ENCODE measurements at places on chromosomes 3 and 15. TPM values are rescaled to one million over a fixed set of nuclear protein-coding genes. Genes with fewer than 3 reads are reported as not detected.
A peak's percentile ranks its signal among the peaks of the same experiment; 100 is the strongest.

DNA sequence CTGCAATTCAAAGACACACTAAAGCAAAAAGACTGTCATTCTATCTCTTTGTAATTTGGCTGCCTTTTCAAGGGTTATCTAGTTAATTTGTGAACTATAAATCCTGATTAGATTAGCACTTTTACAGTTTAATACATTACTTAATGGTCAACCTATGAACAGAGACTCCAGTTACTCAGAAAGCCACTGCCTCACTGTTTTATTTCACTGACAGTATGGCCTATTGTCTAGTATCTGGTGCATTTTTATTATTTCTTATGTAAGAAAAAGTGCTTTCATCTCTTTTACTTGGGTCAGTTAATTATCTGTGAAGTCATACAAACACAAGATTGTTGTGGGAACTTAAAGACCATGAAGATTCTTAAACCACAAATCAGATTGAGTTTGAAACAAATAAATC is 133.8 kb downstream of the ZBBX start:
- no peak for DNase-seq

- DNase-seq, result no peak
Observed at GRCh38 chr3:123700791-123701722, 116.2 kb upstream of the HACD2 start.

DNA sequence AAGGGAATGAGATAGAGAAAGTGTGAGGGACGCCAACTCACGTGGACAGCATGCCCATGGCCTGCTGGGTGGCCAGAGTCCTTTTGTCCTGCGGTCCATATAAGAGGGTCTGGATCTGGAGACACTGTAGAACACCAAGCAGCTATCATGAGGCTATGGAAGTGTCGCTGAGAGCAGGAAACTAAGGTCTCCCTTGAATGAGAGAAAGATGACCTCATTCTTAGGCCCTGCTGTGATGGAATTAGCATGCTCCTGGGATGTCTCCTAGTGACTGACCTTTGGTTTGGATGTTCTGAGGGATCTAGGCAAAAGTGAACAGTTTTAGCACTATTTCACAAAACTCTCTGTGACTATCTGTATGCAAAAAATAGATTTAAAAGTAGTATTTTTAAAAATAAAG is 34.4 kb downstream of the SYNM start:
- DNase-seq, result no peak

DNA sequence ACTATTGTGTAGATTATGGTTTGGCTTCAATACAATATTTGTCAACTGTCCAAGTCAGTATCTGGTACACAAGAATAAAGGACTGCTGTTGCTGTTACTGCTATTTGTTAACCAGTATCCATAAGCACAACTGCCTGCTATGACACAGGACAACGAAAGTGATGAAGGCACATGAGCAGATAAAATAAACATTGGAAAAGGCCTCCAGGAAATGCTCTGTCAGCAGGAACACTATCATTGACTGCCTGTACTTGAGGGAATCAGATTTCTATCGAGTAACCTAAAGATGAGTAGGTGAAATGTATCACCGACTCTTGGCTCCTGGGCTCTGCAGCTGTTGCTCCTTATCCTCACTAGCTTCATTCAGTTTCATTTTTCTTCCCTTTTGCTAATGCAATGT is 56.5 kb downstream of the FMN1 start:
- no peak for DNase-seq

- DNase-seq, result no peak
Observed at GRCh38 chr3:128532012-128532983, 39.3 kb upstream of the GATA2 start.

GRCh38 chr15:68713874-68714273 is 106.8 kb downstream of the ANP32A start:
- DNase-seq, result no peak

GRCh38 chr3:122974764-122975162 is 52.8 kb downstream of the SEMA5B start:
- DNase-seq, result peak; percentile 63

DNA sequence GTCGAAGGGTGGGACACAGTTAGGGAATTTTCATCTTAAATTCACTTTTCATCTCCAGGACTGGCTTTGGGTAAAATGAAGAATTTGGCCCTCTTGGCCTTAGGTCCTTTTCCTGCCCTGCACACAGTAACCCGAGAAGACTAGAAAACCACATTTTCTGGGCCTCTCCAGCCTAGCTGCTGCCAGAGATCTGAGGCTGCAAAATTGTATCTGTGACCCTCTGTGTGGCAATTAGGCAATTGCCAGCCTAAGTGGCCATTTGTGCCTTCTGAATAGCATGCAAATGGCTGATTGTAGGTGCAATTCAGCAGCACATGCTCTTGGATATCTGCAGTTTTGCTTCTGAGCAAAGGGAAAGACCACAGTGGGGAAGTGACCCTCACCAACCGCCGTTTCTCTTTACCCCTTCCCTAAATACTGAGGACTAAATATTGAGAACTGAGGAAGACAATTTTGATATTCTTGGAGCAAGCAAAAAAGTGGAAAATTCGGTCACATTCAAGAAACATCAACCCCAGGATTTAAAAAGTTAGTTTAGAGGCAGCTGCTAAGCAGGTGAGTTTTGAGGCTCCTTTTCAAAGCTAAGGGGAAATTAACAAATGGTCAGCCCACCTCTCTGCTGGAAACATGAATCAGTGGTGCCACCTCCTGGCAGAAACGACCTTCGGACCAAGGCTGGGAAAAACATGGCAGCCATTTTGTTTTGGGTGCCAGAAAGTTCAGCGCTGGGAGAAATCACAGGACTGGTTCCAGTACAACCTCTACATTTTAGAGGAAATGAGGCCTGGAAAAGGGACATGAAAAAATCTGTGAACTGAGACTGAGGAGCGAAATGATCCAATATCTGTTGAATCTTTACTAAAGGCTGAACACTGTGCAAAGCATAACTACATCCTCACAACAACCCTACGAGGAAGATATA is 56.6 kb upstream of the PRTG start:
- DNase-seq, result peak; percentile 45

GRCh38 chr15:78130466-78131294 is 565 bp downstream of the CIB2 start:
- no peak for DNase-seq

GRCh38 chr3:24763393-24763792 is 268.7 kb upstream of the THRB start:
- no peak for DNase-seq

GRCh38 chr3:87077355-87077754 is 86.4 kb upstream of the VGLL3 start:
- no peak for DNase-seq

DNA sequence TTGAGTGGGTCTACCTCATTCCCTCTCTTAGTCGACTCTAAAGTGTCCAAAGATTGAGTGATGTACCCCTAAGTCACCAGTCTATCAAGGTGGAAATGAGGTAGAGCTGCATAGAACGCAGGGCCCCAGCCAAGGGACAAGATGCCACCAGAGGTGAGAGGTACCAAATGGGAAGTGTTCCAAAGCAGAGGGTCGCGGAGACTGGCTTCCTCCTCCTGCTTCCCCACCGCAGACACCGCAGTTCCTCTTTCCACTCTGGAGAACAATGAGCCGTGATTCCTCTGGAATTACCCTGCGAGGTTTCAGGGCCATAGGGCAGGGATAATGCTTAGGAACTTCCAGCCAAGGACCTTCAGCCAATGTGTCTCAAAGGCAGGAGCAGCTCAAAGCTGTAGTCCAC is 55.8 kb downstream of the DAPK2 start:
- DNase-seq, result no peak

DNA sequence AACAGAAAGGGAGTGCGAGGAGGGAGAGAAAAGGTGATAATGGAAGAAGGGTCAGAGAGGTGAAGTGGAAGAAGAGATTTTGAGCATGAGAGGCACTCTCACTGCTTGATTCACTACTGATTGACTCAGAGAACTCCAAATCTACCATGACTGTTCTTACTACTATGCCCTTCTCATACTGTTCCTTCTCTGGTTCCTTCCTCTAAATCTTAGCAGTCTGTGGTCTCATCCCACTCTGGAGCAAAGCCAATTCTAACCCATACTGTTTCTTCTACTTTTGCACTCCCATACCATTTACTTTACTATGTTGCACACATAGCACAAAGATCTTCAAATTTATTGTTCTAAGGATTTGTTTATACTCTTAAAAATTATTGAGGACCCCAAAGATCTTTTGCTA is 100.8 kb downstream of the DTWD1 start:
- DNase-seq, result no peak

GRCh38 chr3:35936571-35936970 is 297.2 kb downstream of the ARPP21 start:
- DNase-seq, result peak; percentile 27

GRCh38 chr15:60407415-60407805 is 9.6 kb upstream of the ANXA2 start:
- DNase-seq, result peak; percentile 79

- no peak for DNase-seq
Observed at GRCh38 chr3:152155246-152156020, 113.3 kb upstream of the MBNL1 start.

DNA sequence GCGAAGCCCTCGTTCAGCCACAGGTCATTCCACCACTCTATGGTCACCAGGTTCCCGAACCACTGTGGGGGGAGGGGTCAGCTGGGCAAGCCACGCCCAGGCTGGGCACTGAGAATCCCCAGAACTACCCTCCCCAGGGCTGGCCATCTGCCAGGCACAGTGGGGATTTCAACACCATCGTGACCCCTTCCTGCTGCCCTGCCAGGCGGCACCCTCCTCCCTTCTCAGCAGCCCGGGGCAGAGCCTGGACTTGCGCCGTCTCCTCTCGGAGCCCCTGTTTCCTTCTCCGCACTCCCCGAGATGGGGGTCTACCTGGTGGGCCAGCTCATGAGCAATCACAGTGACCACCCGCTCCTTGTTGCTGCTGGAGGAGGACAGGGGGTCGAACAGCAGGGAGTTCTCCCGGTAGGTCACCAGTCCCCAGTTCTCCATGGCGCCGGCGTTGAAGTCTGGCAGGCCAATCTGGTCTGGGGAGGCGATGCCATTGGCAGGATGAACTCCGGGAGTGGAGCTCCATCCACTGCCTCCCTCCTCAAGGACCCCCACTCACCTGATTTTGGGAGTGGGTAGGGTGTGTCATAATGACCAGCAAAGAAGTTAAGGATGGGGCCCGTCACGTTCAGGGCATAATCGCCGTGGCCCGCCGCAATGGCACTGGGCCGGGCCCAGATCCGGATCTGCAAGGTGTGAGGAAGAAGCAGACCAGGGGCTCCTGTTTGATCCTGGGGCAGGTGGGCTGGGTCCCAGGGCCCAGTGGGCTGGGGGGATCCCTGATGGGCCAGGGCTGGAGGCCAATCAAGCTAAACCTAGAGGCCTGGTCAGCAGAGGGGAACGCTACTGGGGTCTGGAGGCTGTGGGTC is 10.5 kb downstream of the ANPEP start:
- DNase-seq, result no peak

DNA sequence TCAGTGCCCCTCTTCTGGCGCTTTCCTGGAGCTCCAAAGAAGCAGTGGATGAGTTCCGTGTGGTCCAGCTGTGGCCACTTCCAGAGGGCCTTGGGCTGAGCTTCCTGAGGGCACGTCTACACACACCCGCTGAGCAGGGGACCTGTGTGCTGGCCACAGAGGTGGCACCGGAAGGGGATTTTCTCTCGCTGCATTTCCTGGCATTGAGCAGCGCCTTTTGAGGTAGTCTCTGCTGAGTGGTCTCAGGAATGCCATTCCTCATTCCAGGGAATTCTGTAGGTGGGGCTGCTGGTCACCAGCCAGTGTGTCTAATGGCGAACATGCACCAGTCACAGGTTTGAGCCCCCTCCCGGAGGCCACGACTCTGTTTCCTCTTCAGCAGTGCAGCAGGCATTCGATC is 48.1 kb downstream of the AMOTL2 start:
- no peak for DNase-seq

GRCh38 chr15:43316016-43316970 is 14.1 kb downstream of the LCMT2 start:
- no peak for DNase-seq

GRCh38 chr15:73856458-73857192 is 16.7 kb upstream of the TBC1D21 start:
- DNase-seq, result no peak

- no peak for DNase-seq
Observed at GRCh38 chr15:50181969-50182218, at the start of gene SLC27A2. Gene SLC27A2, plus strand, starts transcription at chr15:50182196. Its CDS starts 232 bp downstream, at chr15:50182428.

GRCh38 chr3:53357458-53357857 is 10.1 kb upstream of the DCP1A start:
- DNase-seq, result no peak

DNA sequence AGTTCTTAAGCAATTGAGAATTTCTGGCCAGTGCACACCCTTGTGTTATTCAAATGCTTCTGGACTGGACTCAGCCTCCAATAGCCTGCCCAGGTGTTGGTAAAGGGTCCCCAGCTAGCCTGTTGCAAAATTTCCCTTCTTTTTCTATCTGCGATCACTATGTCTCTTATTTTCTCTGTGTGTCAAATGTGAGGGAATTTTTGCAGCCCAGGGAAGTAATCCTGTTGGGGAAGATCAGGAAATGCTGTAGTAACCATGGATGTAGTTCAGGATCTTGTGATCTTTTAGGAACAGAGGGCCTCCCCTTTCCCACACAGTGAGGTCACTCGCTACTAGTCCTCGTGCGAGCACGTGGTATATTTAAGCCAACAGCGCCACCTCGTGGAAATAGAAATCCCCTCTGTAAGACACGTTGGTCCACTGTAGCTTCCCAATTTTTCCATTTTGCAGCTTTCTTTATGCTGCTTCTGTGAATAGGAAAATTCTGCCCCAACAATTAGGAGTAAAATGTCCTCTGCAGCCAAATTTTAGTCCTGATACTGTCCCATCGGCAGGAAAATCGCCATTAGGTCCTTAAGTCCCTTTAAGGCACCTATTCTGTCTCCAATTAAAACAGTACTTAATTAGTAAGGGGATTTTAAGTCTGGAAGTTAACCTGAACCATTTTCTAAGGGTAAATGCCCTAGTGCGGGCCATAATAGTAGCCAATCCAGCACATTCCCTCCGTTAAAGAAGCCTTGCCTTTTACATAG is 4.0 kb upstream of the SMCO1 start:
- no peak for DNase-seq

DNA sequence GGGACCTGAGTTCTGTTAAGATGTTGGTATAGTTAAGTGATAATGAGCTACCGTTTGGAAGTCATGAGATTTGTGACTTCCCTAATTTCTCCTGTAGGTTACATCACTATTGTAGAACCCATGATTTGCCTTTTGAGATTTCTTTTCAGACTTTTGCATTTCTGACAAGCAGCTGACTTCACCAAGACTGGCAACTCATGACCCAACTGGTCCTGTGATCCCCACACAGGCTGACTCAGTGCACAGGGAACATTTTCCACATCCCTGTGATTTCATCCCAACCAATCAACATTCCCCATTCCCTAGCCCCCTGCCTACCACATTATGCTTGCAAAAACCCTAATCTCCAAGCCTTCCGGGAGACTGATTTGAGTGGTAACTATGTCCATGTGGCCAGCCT is 242.1 kb upstream of the PDZRN3 start:
- no peak for DNase-seq

- DNase-seq, result peak; percentile 61
Observed at GRCh38 chr3:121330634-121331033, 215.2 kb downstream of the POLQ start.

The SYNM gene
- polyA plus RNA-seq, result 60.3 TPM

The IDH3A gene
- 36.0 TPM for polyA plus RNA-seq

The FGF12 gene
- 4.7 TPM for polyA plus RNA-seq

The LRRK1 gene
- polyA plus RNA-seq, result 6.4 TPM

The GHSR gene
- polyA plus RNA-seq, result not detected

The BCHE gene
- polyA plus RNA-seq, result 73.2 TPM

The FRMD5 gene
- polyA plus RNA-seq, result 0.67 TPM

The SPRED1 gene
- polyA plus RNA-seq, result 28.6 TPM

The SIDT1 gene
- 1.5 TPM for polyA plus RNA-seq

The ZNF639 gene
- 43.1 TPM for polyA plus RNA-seq

The MFN1 gene
- 63.6 TPM for polyA plus RNA-seq

The STRIT1 gene
- polyA plus RNA-seq, result 31.2 TPM

The TMEM266 gene
- 0.88 TPM for polyA plus RNA-seq

Data from muscle of back (tissue), 13 donors.